ENCODE measurements at places on chromosomes 3 and 15.
A peak's percentile ranks its signal among the peaks of the same experiment; 100 is the strongest.

DNA sequence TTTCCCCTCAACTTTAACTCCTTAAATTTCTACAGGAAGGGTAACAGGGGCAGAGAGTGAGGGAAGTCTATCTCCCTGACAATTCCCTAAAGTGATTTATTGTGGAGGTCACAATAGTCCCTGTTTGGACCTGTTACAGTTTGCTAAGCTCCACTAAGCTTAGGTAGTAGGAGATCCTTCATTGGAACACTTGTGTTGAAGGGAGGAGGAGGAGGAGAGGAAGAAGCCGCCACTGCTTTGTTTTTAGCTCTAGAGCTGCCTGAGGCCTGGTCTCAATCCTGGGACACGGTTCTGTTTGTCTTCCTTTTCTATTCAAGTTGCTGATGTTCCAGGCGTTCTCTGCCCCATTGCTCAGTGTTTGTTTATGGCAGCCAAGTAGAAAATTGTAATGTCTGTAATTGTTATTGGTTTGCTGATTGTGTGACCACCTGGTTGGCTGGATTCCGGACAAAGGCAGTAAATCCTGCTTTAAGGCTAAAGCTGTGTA lies 48.4 kb downstream of the HES1 start:
- no peak for DNase-seq

DNA sequence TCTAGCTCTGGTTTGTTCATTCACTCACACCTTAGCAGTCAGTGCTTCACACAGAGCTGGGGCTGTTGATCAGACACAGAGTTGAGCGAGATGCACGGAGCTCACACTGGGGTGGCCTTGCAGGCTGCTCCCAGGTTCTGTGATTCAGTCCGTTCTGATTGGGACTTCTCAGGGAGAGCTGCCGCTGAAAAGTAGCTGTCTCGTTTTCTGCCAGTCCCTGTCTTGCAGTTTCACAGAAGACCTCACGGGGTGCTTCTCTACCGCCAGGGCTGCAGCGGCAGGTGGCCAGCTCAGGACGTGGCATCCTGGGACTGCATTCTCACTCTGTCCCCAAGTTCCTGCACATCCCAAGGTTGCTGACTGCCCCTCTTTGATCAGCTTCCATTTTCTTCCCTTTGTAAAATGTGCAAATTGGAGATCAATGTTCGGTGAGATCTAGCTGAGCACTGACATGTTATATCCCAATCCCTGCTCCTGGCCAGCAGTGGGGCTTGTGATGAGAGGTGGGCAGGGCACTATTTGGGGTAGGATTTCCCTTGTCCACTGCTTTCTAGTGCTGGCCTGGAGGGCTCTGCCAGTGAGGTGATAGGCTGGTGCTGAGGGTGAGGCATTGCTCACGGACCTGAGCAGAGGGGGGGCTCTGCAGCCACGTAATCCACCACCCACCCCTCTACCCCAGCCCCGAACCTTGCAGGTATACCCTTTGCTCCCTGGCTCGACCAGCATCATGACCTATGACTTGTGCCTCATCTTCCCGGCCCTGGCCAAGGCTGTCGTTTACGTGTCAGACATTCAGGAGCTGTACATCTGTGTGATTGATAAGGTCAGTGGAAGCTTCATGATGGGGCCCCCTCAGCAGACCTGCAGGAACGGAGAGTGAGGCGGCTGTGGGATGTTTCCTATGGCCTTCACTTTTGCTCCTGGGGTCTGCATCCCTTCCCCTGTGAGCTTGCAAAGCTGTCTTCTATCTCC lies 5.3 kb upstream of the TXNRD3 start:
- DNase-seq = no peak

- no peak for DNase-seq
Observed at GRCh38 chr3:82474711-82475110, 713.3 kb upstream of the GBE1 start.

DNA sequence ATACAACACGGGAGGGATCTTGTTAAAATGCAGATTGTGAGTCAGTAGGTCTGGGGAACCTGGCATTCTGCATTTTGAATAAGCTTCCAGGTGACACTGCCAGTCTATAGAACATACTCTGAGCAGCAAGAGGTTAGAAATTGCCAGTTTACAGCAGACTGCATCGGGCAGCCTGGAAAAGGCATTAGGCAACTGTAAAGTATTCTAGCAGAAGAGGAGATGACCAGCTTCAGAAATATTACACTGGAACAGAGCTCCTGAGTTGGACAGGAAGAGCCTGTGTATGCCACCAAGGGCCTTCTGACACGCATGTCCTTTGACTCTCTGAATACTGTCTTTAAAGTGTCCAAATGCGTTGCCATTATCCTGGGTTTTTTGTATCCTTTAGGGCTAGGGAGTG lies 2.5 kb upstream of the ACAN start:
- no peak for DNase-seq

- no peak for DNase-seq
Observed at GRCh38 chr15:28983432-28984311, 97.9 kb downstream of the APBA2 start.

DNA sequence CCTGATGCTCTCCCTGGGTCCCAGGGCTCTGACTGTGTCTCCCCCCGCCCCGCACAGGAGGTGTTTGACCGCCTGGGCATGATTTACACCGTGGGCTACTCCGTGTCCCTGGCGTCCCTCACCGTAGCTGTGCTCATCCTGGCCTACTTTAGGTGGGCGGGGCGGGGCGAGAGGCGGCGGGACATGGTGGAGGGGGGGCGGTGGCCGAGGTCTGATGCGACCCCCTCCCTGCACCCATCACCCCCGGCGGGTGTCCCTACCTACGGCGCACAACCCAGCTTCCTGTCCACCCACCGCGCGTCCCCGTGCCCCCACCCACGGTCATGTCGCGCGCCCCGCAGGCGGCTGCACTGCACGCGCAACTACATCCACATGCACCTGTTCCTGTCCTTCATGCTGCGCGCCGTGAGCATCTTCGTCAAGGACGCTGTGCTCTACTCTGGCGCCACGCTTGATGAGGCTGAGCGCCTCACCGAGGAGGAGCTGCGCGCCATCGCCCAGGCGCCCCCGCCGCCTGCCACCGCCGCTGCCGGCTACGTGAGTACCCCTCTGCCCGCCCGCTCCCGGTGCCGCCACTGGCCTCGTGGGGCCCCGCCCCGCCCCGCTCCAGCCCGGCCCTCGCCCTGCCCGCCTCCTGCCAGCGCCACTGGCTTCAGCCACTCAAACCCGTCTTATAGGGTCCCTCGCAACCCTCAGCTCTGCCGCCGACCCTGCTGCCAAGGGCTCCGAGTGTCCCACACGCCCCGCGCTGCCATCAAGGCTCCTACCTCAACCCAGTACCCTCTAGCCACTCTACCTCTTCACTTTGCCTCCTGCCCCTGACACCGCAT lies 21.0 kb downstream of the PTH1R start:
- no peak for DNase-seq

- DNase-seq = peak; percentile 26
Observed at GRCh38 chr15:79282371-79283251, at the start of gene ANKRD34C. ANKRD34C (plus strand) TSS chr15:79282722; CDS start chr15:79293285, 10,563 bp downstream.

DNA sequence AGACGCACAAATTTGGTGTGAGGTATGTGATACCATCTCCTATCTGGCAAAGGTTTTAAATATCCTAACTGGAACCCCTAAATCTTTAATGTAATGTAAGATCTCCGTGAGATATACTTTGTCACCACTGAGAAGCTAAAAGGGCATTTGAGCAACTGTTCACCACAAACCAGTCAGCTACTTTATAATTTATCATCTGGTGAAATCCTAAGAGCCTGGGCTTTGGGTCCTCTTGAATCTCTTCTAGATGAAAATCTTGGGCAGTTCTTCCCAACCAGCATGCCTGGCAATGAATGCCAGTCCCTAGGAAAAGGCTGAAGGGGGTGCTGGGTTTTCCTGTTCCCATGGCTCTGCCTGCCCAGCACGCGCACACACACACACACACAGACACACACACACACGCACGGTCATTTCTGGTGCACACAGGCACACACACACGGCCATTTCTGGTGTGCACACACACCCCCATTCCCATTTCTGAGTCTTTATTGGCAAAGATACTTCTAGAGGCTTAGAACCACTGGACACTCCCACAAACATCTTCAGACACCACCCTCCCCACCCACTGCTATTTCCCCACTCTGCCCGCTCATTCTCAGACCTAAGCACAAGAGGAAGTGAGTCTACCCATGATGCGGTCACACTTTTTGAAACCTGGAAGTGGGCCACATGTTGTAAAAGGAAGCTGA lies 72.6 kb downstream of the MYO1E start:
- peak; percentile 63 for DNase-seq

DNA sequence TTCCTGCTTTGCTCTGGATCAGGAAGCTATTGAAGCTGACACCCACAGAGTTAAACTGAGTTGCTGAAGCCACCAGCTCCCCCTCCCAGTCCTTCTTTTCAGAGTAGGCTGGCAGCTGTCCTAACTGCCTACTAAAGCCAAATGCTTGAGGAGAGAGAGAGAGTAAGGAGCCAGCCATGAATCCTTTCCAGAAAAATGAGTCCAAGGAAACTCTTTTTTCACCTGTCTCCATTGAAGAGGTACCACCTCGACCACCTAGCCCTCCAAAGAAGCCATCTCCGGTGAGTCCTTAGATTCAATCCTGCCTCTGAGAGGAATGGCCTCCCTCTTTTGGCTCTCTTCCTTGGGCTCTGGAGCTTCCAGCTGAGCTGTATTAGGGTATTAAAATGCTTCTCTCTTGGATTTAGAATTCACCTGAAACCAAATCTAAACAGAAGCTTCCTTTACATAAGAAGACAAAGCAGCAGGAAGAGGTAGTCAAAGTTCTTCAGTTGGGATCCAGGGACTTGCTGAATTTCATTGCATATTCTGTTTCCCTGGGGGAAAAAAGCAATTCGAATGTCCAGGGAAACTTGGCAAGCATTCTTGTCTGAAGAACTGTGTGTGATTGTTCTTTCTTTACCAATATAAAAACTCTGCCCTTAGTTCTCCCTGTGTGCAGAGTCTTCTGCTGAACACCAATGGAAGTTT lies at the start of gene SLC15A2:
Gene SLC15A2 (plus strand): TSS at position 101 of the 690 bp plus-strand sequence. CDS start 76 bp downstream, at position 177.
- no peak for DNase-seq

DNA sequence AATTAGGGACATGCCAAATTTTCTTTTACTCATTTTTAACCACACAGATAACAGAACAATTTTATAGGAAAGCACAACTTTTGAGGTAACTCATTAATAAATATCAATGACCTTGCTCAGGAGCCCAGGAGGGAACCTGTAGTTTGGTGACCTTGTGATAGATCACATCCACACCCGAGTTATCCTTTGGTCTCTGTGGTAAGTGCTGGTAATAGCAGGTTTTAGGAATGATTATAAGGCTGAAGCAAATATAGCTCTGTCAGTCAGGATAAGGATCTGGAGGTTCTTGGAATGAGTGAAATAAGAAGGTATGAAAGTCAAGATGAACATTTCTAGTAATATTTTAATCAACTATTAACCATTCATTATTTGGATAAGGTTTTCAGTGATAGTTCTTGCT lies 46.5 kb downstream of the EPHA6 start:
- DNase-seq = no peak

DNA sequence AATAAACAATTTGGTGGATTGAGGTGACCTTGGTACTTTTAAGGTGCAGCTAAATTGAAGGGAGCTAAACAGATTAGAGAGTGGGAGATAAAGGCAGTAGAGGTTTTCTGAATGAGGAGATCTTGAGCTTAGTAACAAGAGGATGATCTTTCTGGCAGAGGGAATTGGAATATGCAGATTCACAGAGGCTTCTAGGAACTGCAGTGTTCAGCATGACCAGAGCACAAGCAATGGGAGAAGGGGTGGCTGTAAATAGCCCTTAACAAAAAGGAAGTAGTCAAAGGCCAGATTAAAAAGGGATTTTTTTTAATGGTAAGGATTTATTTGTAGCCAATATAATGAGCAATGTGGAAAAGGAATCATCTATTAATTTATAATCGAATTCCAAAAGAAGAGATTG lies 5.7 kb upstream of the BNIP2 start:
- DNase-seq = no peak

- no peak for DNase-seq
Observed at GRCh38 chr3:18687286-18687685, 262.1 kb upstream of the SATB1 start.

DNA sequence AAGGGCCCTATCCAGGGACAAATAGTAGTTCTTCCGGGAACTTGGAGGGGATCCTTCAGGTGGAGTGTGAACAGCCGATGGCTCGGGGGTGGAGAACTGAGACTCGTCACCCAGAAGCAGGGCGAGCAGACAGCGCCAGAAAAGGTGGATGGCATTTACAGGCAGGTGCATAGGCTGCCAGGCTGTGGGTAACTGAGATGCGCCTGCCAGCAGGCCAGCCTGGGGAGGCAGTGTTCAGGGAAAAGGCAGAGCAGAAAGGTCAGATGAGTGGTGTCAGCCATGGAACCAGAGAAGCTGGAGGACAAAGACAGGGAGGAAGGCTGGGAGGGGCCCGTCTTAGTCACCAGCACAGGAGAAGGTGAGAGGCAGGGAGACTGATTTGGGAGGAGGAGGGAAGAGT lies 53.0 kb upstream of the SEC22A start:
- DNase-seq = no peak

- no peak for DNase-seq
Observed at GRCh38 chr3:15645740-15646501, 44.4 kb downstream of the BTD start.

DNA sequence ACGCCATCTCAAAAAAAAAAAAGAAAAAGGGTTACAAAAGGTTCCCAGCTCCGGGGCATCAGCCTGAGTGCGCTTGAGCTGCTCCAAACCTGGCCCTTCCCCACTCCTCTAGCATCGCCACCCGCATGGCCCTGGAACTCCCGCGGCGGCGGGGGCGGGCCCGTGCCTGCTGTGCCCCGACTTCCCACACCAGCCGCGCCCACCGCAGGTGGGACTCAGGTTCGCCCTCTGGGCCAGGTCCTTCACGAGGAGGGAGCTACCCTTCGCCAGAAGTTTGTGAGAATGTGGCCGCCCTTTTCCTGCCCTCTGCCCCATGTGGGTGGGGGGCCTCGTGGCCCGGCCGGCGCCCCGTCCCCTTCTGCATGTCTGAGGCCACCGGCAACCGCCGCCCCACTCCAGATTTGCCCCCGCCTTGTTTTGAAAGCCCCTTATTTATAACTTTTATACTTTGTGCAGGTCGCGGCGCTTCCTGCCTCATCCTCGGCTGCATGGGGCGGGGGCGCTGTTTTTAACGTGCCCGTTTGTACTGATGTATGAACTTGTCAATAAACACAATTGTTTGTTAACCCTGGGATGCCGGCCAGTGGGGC lies 507 bp upstream of the JMJD7 start:
- no peak for DNase-seq

DNA sequence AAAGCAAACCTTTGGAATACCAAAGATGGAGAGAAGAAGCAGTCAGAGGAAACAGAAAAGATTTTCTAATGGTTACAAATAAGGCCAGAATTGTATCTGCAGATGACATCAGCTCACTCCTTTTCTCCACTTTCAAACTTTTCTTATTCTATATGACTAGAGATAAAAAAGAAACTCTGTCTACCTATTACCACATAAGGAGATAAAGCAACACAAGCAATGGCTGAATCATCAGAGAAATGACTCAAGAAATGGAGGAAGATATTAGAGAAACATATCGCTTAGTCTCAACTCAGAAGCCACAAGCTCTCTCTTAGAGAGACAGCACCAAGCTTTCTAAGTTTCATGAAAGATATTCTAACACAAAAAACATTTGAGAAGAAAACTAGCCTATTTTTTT lies 784.0 kb downstream of the ZPLD1 start:
- DNase-seq = peak; percentile 38

- DNase-seq = no peak
Observed at GRCh38 chr15:86394866-86395265, 315.2 kb downstream of the AGBL1 start.

GRCh38 chr15:101530224-101530958 lies 40.9 kb upstream of the PCSK6 start:
- peak; percentile 6 for DNase-seq

GRCh38 chr15:47577000-47577399 lies 140.3 kb upstream of the SEMA6D start:
- DNase-seq = no peak

- DNase-seq = no peak
Observed at GRCh38 chr15:46089467-46089935, 454.7 kb downstream of the SQOR start.
